NCI-H748 treated with DMSO at 0.1 percent for 48 hours (cell line): ENCODE measurements at places on chromosomes 7 and 10.

- DNase-seq = no peak
Measured at GRCh38 chr10:126670056-126670894, at the start of gene C10orf90. Gene C10orf90 (minus strand): TSS chr10:126670693. CDS start chr10:126670480, 213 bp downstream.

DNA sequence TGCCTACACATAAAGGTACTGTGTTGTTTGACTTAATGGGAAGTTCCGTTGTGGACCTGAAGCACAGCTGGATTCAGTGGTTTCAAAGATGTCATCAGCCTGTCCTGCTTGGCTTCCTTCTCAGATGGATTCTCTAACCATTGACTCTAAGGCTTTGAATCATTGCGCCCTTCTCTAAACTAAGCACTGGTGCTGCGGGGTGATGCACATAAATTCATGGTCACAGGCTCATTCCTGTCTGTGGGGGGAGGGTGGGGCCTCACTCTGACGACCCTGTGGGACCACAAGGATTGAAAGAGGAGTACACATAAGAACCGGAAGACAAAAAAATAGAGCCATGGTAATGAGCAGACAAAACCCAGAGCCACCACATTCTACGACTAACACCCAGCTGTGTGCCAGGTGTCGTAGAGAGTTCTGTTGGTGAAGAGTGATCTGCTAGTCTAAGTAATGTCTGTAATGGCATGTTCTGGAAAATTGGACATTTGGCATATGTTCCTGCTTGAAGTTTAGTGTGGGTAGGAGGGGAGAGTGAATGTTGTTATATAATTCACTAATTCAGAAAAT, 97.3 kb upstream of the YAE1 start:
- no peak for DNase-seq

- DNase-seq = no peak
Measured at GRCh38 chr10:66719483-66719882, 206.4 kb upstream of the LRRTM3 start.

GRCh38 chr7:13117103-13117502, 429.7 kb downstream of the ARL4A start:
- no peak for DNase-seq

- DNase-seq = no peak
Measured at GRCh38 chr10:43594944-43595589, 11.2 kb upstream of the ZNF485 start.

DNA sequence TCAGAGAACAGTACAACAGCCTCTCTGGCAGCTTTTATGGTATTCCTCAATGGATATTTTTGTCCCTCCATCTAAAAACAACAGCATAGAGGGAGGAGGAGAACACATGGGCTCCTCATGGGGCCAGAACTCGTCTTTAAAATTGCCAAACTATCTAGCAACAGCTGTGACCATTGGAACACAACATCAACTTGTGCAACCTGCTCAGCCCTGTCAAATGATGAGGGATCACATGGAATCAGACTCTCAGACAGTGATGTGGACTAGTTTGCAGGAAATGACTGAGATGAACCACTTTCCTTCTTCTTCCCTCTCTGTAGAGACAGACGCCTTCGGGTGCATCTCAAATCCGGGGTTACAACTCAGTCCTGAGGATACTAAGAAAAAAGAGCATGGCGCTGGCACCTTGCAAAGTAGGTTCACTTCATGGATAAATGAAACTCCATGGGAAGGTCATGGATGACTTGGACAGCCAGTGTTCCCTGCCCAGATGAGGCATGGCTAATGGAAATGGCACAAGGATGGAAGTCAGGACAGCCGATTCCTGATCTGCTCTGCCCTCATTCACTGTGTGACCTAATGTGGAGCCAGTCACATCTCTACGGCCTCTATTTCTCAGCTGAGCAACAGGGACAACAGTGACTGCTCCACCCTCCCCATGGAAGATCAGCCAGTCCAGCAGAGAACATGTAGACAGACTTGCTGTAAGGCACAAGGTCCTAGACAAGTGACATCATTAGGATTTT, 24.6 kb upstream of the DGKI start:
- no peak for DNase-seq

DNA sequence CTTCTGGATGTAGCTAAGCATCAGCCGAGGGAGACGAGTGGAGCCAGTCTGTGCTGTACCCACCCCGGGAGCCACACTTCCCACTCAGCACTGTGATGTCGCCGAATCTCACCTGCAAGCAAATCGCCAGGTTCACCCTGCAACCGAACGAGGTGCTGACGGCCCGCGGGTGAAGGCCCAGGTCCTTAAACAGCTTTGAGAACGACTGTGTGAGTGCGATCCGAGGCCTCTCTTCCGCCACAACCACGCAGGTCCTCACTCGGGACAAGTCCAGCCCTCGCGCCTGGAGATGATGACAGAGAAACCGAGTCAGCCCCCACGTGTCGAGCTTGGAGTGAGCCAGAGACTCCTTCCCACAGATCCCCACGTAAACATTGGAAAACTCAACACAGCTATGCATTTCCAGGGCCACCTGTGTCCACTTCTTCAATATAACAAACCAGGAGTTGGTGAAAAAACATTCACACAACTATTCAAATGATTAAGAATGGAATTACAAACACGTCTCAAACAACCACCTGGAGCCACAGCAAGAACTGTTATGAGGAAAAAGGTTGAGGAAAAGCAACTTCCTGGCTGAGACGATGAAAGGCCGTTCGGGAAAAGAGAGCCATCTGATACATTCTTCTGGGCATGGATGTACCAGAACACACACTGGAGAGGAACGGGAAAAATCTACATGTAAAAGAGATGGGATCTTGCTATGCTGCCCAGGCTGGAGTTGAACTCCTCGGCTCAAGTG, 191.8 kb downstream of the ZMYND11 start:
- no peak for DNase-seq

GRCh38 chr10:79981450-79982361, 32.8 kb upstream of the SFTPD start:
- DNase-seq = peak; percentile 43

DNA sequence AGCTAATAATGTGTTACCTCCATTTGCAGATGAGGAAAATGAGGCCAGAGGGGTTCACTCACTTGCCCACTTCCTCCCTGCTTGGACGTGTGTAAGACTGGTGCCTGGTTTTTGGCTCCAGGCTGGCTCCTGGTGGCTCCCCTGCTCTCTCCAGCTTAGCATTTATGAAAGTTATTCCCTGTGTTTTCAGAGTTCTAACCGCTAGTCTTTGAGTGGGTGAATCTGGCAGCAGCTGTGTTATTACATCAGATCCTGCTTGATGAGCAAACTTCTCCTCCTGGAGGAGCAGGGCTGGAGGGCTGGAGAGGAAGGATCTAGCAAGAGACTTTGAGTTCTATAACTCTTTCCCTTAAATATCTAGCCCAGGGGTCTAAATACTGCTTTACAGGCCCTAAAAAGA, 80.9 kb upstream of the AGBL3 start:
- no peak for DNase-seq

DNA sequence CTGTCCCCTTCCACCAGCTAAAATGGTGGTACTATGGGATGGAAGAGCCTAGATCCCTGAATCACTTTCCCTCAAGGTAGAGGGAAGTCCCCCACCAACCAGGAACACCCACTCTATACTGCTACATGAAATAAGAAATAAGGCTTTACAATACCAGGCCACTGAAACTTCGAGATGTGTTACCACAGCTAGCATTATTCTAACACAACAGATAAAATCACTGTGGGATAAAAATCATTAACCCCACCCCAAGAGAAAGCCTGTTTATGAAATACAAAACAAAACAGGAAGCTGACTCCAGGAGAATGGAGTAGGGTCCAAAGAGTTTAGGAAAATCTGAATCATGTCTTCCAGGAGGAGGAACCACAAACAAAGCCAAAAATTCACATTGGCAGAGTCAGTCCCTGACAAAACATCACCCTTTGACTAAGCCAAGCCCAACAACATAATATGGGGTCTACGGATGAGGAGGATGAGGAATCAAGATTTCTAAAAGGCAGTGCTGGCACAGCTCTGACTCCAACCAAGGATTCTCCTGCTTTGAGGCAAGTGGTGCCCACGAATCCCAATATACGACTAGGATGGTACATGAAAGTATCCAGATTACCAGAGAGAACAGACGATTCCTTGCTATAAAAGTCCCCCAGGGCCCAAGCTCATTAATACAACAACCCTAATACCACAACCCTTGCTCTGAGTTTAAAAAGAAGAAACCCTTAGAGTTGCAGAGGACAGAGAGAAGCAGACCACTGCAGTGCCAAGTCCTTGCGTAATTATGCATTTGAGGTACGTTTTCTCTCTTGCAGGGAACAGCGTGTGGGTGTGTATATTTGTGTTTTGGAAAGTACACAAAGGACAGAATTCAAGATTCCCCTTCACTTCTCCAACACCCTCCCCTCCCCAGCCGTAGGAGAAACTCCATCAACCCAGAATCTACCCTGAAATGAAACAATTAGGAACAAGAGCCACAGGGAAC, 23.7 kb downstream of the XPNPEP1 start:
- DNase-seq = no peak

GRCh38 chr7:45580053-45580872, 6.1 kb downstream of the ADCY1 start:
- DNase-seq = peak; percentile 34

- no peak for DNase-seq
Measured at GRCh38 chr7:133796782-133797745, 330.1 kb upstream of the LRGUK start.

DNA sequence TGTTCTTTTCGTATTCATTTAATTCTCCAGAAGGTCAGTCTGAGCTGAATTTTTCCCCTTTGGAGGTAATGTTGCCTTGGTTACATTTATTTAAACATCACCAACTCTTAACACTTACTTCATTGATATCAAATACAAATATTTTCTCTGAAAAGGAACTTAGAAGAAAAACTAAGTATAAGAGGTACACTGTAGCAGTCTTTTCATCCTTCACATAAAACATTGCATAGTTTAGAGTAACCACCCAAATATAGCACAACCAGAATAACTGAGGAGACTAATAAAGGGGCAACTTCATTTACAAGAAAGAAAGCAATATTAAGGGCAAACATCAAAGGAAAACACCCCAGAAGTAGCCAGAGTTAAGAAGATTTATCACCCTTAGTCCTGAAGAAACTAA, 1115.0 kb upstream of the POT1 start:
- no peak for DNase-seq

- DNase-seq = no peak
Measured at GRCh38 chr7:80260606-80261005, 126.0 kb downstream of the GNAI1 start.

DNA sequence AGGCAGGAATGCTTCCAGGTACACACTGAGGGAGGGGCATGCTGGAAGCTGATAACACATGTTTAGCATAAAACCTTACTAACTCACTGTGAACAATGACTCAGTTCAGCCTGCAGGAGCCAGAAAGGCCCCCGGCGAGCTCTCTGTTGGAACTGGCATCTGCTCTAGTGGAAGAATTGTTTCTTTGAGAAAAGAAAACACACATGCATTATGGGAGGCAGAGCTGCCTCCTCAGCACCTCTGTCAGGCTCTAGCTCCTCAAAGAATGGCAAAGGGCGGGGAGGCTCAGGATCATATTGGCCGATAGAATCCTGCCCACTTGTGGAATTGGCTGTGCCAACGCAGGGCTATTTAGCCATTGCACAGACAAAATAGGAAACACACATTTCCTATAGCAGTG, 338.3 kb downstream of the CXCL12 start:
- DNase-seq = no peak

GRCh38 chr7:111951052-111951451, 255.1 kb downstream of the DOCK4 start:
- DNase-seq = no peak

DNA sequence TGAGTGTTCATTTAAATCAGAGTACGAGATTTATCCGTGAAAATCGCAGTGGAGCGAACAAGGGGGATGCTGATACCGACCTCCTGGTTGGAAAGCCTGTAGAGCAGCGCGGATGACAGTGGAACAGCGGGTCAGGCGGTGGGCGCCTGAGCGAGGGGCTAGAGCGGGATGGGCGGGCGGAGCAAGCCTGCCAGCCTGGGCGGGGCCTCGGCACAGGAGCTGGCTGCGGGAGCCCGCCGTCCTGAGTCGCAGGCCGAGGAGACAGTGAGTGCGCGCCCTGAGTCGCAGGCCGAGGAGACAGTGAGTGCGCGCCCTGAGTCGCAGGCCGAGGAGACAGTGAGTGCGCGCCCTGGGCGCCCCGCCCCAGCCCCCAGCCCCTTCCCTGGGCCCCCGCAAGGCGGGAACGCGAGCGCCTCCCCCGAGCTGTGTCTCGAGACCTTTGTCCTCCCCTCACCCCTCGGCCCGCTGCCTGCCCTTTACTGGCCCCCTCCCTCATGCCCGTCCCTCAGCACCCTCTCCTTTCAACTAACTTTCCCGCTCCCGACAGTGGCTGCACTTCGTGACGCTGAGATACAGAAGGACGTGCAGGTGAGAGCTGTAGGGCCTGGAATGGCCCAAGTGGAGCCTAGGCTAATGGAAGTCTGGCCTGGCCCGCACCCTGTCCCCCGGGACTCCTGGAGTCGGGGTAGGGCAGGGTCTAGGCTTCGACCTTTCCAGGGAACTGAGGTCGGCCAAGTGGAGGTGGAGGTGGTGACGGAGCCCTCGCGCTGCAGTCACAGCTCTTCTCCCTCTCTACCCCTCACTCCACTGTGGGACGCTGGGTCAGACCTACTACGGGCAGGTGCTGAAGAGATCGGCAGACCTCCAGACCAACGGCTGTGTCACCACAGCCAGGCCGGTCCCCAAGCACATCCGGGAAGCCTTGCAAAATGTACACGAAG, at the start of gene AS3MT:
Gene AS3MT, plus strand, starts transcription at position 213 of the 941 bp plus-strand sequence. Its CDS starts 123 bp downstream, at position 336.
- DNase-seq = peak; percentile 14

DNA sequence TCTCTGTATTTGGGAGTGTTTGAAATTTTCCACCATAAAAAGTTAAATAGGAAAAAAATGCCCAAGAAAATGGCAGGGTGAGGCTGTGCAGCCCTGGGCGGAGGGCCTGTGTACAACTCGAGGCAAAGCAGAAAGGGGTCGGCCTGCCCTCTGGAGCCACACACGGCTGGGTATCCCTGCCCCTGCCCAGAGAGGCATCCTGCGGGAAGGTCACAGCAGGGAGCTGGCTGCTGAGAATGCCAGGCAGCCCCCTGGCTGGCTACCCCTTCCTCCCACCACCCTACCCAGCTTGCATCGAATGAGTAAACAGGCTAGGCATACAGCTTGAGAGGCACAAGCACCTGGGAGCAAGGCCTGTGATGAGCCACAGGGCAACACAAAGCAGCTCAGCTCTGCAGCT, 46.1 kb downstream of the CAMK2B start:
- no peak for DNase-seq

DNA sequence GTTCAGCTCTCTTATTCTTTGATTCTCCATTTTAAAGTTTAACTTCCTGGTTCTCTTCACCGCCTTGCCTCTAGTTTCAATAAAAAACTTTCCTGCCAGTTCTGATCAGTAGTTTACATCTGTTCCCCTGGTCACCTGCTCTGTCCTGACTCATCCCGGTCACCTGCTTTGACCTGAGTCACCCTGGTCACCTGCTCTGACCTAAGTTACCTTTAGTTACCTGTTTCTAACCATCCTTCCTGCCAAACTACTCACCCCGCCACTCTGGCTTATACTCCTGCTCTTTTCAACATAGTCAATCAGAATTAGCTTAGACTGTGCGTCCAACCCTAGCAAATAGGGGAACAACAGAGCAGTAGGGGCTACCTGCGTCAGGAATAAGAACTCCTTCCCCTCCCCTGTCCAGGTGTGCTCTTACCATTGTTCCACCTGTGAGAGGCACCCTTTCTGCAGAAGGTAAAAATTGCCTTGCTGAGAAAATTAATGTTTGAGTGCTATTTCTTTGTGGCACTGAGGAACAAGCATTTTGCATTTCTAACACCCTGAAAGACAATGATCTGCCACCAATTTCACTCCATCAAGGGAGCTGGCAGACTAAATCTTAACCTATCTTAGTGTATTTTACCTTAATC, 263.6 kb downstream of the DOCK4 start:
- DNase-seq = no peak

- DNase-seq = no peak
Measured at GRCh38 chr7:149289856-149290255, 27.9 kb downstream of the ZNF783 start.
